ENCODE measurements at places on chromosomes 1 and 21. TPM values are rescaled to one million over a fixed set of nuclear protein-coding genes. Genes with fewer than 3 reads are reported as not detected.

DNA sequence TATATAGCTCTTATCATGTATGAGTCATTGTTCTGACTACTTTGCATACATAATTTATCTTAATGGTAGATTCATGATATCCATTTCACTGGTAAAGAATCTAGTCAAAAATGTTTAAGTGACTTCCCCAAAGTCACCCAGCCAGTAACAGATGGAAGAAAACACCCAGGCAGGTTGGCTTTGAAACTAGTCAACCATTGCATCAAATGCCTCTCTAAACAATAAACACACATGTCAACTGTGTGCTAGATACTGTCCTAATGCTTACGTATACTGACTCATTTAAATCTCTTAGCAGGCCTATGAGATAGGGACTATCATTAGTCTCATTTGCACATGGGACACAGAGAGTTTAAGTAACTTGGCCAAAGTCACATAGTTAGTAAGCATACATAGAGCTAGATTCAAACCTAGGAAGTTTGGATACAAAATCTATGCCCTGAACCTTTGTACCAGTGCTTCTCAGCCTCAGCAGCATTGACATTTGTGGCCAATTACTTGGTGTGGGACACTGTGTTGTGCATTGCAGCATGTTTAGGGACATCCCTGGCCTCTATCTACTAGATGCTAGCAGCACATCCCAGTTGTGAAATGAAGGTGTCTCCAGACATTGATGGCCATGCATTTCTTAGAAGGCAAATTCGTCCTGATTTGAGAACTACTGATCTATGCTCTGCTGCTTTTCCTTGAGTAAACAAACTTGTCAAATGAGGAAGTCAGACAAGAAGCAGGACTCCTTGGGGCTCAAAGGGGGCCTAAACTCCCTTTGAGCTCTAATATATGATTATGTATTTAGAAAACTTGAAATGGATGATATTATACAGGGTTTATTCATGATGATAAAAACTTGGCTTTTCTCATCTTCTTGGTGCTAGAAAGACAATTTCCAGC lies 316.3 kb downstream of the KCNH1 start:
- no peak for DNase-seq

DNA sequence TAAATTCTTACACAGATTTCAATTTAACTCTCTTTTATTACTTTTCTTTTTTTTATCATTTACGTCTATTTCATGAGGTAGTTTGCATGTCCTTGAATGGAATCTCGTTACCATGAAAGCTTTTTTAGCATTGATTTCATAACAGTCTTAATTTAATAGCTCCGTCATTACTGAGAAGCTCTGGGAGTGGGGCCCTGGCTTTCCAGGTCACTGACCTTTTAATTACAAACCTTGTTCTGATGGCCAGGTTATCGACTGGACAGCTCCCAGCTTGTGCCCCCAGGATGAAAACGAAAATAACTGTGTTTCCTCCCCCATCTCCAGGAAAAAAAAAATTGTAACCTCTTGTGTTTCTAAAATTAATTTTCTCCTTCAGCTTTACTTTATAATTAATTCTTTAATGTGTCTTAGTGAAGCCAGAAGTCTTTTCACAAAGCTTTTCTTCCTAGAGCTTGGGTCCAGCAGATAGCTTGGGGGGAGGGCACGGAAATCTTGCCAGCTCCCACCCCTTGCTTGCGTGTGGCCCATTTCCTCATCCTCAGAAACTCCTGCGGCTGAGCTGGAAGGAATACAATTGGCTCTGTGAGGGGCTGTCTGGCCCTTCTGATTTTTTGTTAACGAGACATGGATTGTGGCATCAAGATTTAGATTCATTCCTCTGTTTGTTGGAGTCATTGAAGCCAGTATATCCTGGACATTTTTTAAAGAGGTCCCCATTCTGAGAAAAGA lies 65.7 kb downstream of the PEX14 start:
- no peak for DNase-seq

- DNase-seq = no peak
These were observed 5.9 kb downstream of the ANKRD35 start for GRCh38 chr1:145879775-145880174.

RPS27 gene
- total RNA-seq = 4,029 TPM

GPR3 gene
- total RNA-seq = 0.46 TPM

- DNase-seq = no peak
These were observed 37.8 kb upstream of the NEK2 start for GRCh38 chr1:211713231-211713630.

MNDA gene
- total RNA-seq = 6.0 TPM

DNA sequence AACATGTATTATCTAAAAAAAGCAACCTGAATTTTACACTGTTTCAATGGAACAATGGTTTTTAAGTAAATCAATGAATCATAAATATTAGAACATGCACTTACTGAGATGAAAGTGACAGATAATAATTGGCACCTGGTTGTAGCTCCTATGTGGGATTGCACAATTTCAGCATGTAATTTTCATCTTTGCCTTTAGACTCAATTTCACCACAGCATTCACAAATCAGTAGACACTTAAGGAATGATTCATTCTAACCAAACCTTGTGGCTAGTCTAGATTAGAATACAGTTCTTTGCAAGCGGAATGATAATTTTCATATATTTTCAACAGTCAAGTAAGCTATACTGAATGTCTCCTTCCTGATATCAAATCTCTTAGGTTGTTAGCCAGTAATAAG lies 853.4 kb downstream of the KCNT2 start:
- DNase-seq = no peak

DNA sequence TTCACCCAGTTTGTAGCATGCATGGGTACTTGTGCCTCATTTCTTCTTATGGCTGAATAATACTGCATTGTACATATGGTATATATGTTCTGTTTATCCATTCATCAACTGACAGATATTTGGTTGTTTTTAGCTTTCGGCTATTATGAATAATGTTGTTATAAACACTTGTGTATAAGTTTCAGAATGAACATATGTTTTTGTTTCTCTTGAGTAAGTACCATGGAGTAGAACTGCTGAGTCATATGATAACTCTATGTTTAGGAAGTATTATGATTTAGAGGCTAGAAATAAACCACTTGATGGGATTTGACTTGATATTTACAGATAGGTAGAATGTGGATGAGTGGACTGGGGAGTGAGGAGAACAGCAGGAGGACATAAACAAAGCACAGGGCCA lies 48.6 kb downstream of the WNT2B start:
- no peak for DNase-seq

DNA sequence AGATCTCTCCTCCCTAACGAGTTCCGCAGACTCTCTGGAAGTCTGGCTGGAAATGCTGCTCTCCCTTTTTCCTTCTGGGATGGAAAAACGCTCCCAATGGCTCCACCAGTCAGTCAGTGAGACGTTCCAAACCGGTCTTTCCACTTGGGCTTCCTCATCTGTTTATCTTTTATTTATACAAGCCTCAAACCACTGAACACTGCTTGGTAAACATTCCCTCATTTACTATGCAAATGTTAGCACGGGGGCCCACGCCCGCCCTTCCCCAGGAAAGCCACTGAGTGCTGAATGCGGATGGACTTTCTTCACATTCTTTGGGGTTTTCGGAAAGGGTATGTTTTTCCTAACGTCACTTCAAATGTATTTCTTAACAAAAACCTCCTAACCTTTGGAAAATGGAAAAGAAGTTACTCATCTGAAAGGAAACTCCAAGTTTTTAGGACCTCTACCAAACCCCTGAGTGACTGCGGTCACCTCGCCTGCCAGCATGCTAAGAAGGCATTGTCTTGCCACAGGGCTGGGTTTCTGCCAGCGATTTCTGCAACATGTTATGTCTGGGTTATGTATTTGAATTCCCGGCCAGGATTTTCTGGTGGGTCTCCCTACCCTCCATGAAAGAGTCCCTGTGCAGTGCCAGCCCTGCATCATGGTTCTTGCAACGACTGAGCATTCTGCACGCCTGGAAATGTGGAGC lies 14.0 kb upstream of the UMODL1 start:
- DNase-seq = no peak

TBX19 gene
- 2.6 TPM for total RNA-seq

DNA sequence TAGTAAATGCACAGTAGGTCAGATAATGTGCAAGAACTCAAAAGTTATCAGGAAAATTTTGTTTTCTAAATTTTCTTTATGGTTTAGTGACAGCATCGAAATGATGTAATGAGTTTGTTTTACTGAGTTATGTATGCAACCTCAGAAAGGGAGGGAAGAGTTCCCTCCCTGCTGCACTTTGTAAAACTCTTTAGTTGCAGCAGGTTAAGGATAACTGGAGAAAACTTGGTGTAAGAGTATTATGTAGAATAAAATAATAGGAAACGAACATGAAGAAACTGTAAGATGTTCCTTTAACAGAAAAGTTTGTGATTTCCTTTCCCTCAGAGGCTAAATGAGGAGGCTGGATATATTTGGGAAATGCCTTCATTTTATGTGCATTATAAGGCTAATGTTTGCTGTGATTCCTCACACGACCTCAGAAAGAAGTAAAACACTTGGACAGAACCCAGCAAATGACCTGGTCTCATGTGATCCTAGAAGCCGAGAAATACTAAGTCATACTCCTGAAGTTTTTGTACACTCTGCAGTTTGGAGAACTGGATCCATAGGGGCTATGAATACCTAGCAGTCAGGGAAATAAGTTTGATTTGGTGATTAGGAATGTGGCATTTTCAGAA lies 35.4 kb downstream of the ADGRL2 start:
- DNase-seq = no peak

- DNase-seq = no peak
These were observed 17.8 kb upstream of the SLAMF1 start for GRCh38 chr1:160664573-160665051.

DNA sequence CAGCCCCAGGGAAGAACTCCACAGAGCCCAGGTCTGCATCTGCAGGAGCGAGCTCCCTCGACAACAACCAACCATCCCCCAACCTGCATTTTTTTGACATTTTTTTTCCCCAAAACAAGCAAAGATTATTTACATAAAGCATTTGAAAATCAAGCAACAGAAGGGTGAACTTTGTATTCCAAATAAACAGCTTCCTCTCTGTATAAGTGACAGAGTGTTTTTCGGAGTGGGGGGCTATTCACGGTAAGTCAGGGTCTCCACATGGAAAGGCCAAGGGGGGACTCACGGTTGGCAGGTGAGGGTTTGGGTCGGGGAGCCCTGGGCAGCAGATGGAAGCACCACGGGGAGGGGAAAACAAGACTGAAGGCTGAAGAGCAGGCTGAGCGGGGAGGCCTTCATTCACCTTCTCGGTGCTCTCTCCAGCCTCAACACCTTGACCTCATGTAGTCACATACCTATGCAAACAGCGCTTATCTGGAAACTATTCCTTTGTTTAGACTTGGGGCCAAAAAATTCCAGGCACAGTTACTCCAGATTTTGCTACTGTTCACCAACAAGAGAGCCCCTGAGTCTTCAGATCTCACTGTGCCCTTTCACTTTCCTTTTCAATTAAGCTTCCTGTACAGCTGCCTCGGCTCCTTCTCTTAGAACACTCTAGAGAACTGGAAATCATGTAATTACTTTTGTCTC lies 27.6 kb downstream of the C2CD2 start:
- DNase-seq = no peak

TMPRSS2 gene
- total RNA-seq = 2.4 TPM

IFI44 gene
- total RNA-seq = 11.8 TPM

- DNase-seq = no peak
These were observed 29.7 kb upstream of the ZBTB18 start for GRCh38 chr1:244021427-244021826.

TCHH gene
- total RNA-seq = 0.07 TPM

DNA sequence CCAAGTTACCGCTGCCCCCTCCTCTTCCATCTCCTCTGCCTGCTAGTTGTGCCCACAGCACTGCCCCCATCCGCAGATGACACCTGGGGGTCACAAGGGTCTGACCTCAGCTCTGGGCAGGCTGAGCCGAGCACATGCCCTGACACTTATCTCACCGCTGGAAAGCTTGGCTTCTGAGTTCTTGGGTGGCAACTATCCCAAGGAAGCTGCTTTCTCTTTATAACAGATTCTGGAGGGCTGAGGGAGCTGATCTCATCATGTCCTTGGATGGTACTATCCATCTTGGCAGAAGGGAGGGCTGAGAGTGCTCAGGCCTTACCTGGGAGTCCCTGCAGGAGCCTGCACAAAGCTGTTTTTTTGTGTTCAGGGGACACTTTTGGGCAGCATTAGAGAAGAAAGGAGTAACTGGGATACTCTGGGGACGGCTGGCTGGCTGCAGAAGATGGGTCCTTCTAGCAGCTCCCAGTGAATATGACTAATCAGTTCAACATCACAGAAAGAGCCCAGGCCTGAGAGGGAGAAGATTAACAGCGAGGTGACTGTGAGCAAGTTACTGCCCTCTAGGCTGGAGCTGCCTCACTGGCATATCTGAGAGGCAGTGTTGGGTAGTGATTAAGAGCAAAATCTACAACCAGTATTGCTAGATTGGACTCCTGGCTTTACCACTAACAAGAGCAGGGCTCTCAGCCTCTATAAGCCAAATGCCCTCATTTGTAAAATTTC lies 71.6 kb downstream of the PLXNA2 start:
- no peak for DNase-seq

DNA sequence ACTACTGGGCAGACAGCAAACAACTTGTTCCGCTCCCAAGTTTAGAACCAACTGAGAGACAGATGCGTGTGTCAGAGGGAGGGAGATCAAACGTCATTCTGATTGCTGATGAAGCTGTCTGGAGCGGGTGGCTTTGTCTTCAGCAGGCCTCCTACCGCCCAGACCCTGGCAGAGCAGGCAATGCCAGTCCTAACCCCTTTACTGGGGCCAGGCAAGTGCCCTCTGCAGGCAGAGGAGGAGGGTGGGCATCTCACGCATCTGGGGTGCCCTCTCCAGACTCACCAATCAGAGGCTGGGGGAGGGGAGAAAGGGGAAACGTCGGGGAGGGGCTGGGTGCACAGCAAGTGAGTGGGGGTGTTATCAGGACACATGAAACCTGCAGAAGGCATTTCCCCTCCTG lies 126.6 kb downstream of the ACTL8 start:
- DNase-seq = no peak

DNA sequence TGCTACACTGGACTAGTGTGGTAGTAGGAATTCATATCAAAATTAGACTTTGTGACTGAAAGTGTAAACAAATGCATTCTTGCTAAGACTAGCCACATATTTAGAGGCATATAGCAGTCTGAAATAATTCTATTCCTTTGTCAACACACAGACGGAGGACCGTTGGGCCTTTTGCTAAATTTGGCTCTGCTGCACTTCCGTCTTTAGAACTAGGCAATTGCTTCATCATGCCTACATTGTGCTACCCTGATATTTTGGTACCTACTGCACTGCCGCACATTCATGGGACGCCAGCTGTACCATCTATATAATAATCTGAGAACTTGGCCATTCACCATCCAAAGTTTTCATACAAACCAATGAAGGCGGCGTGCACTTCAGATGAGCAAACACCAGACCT lies 346.8 kb downstream of the KIF26B start:
- DNase-seq = no peak

- DNase-seq = no peak
These were observed 113.9 kb upstream of the USP24 start for GRCh38 chr1:55329091-55329490.

KCND3 gene
- 3.0 TPM for total RNA-seq

SFN gene
- 0.37 TPM for total RNA-seq

GRCh38 chr21:39527067-39527595 lies 75.4 kb downstream of the SH3BGR start:
- no peak for DNase-seq

GRCh38 chr1:23081376-23081775 lies 62.1 kb downstream of the KDM1A start:
- no peak for DNase-seq

PER3 gene
- 49.8 TPM for total RNA-seq

GRCh38 chr21:43343992-43344886 lies 82.7 kb downstream of the SIK1 start:
- DNase-seq = no peak

- DNase-seq = no peak
These were observed 57.2 kb downstream of the LAMC1 start for GRCh38 chr1:183080406-183080805.

CR1L gene
- total RNA-seq = not detected

LMX1A gene
- not detected for total RNA-seq

LCE2C gene
- total RNA-seq = not detected

GRCh38 chr1:228463559-228464455 lies 23.4 kb upstream of the RNF187 start:
- DNase-seq = no peak

Measured in ovary (tissue), 10 donors.